ENCODE measurements at places on chromosomes 6 and 20.

GRCh38 chr6:152170313-152170701 lies 362.8 kb downstream of the ESR1 start:
- no peak for DNase-seq

DNA sequence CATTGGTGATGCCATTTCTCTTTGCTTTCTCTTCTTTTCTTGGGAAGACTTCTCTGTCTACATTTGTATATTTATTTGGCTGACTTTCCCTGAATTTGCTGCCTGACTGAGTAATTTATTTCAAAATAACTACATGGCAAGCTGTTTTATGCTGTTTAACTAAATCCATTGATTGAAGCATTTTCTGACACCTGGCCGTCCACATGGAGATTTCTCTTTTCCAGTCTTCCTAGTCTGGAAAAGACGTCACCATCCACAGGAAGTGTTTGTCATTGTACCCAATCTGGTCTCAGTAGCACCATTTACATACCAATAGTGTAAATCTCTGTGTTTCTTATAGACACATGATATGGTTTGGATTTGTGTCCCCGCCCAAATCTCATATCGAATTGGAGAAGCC lies 9.2 kb upstream of the MAS1L start:
- no peak for DNase-seq

DNA sequence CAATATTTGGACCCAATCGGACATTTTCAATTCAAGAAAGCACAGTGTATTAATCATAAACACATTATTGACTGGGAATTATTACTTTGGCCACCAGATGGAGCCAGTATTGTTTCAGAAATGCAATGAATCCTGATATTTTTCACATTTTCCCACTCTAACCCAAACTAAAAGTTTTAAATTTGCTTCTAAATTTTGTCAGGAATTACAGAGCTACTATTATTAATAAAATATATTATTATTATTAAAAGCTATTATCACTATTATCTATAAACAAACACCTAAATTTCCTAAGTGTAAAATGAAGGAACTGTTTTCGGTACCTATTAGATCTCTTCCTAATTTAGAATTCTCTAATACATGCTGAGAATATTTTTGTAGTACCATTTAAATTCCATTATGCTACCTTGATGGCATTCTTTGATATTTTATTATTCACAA lies 245.3 kb downstream of the OGFRL1 start:
- peak; percentile 13 for DNase-seq

DNA sequence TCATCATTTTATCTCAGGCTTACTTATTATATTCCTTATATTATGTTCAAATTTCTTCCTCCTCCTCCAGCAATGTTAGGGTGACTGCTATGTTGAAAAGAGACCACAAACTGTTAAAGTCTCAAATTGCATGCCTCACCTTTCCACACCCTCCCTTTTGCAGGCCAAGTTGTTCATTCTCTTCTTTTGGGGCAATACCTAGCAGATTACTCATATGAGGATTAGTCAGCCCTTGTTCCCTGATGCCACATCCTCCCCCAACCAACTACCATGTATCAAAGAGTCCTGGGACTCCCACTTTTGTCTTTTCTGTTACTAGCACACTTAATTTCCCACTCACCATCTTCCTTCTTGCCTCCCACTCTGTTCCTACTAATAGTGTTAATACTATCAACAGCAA lies 434.7 kb downstream of the BCKDHB start:
- DNase-seq: no peak

GRCh38 chr6:170082531-170083187 lies 208.2 kb downstream of the DLL1 start:
- no peak for DNase-seq

DNA sequence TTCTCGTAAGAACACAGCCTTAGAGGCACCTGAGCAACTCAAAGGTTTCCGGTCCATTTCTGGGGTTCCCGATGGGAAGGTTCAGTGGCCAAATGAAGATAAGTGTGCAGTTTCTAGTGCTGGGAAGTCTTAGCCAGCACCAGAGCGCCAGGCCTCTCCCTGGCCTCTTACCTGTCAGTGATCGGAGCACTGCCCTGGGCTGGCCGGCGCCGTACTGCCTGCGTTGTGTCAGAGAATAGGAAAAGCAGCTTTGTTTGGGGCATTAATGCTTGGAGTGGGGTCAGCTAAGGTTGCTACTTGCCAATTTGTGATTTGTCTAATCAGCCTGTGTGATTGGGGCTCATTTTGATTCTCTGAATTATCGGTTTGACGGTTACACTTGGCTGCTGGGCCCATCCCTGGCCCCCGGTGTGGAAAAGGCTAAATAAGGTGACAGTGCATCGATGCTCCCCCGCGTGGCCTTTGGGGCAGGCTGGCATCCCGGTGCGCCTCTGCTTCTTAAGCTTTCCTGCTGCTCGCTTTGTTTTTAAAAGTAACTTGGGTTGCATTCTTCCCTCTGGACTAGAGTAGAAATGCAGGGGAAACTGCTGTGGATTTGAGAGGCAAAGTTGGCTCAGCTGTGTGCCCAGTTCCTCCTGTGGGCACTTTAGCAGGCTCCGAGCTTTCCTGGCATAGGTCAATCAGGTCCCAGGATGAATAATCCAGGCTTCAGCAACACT lies 51.8 kb downstream of the TCP11 start:
- no peak for DNase-seq

Measured in endothelial cell (in vitro differentiated cells).